ENCODE measurements at places on chromosomes 7 and 10.

- DNase-seq: no peak
Measured at GRCh38 chr10:96275685-96276418, 4.5 kb upstream of the BLNK start.

GRCh38 chr7:621572-622285 is 102.1 kb upstream of the PDGFA start:
- no peak for DNase-seq

- no peak for DNase-seq
Measured at GRCh38 chr7:114939484-114940097, 17.7 kb downstream of the MDFIC start.

GRCh38 chr10:75809003-75809402 is 377.6 kb downstream of the LRMDA start:
- no peak for DNase-seq

DNA sequence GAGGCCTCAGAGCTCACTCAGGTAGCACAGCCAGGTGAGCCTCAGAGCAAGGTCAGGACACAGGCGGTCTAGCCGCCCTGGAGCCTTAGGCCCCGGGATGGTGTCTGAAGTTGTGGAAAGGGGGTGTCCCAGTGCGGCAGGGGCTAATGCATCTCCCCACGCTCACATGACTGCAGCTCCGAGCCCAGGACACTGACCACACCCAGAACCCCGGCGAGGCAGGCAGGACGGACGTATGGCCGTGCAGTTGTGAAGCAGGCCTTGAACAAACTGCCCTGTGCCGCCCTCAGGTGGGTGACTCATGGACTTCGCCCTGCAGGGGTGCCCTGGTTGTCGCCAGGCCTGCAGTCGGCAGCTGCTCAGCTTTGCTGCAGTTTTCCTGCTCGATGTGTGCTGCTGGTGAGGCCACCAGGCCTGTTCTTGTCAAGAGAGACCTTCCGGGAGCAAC is 5.0 kb upstream of the PRKAR1B start:
- DNase-seq: peak; percentile 83

DNA sequence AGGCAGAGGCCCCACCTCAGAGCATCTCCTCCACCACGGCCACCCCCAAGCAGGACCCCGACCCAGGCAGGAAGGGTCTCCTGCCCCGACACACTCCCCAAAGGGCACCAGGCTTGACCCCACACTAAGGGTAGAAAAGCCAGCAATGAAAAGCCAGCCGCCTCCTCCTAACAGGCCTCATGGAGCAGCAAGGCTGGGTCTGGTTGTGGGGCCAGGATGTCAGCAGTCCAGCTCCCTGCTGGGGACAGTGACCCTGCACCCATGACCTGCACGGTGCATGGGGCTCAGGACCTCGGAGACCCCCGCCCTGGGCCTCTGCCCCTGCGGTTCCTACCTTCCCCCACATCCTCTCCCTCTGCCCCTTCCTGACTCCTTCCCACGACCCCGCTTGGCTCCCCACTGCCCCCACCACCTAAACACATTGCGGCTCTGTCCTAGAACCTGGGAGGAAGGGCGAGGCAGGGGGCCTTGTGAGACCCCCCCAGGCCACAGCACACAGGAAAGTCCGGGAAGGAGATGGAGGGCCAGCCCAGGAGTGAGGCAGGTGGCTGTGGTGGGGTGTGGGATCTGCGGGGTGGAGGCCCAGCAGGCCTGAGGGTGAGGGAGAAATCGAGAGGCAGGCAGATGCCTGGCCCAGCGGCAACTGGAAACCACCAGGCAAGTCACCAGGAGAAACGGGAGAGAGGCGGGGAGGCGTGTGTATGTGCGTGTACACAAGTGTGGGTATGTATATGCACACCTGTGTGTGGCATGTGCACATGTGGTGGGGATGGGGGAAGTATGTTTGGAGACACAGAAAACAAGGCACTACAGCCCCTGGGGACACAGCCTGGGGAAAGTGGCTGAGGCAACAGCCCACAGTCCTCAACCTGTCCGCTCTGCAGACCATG is 229.9 kb downstream of the MAD1L1 start:
- no peak for DNase-seq

DNA sequence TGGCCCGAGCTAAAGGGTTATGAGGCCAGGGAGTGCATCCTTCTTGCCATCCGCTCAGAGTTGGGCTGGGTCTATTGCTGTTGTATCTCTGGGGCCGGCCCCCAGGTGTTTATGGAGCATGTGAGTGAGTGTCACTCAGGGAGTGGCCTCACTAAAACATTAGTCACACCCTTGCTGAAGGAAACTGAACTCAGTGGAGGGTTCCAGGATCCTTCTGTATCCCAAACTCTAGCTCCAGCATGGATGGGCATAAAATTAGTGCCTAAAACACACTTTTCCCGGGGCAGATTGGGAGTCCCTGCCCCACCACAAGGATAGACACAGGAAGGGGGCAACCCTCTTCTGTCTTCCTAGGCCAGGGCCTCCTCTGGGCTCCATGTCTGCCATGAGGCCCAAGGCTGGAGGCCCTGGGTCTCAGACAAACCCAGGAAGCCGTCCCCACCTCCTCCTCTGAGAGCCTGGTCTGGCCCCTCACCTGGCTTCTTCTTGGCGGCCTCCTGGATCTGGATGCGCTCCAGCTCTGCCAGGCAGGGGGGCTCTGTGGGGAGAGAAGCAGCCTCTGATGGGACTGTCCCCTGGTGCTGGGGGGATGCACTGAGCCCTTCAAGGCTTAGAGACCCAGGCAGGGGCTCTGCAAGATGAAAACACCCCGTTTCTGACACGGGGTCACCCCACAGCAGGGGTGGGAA is 24.5 kb downstream of the SPOCK2 start:
- no peak for DNase-seq

DNA sequence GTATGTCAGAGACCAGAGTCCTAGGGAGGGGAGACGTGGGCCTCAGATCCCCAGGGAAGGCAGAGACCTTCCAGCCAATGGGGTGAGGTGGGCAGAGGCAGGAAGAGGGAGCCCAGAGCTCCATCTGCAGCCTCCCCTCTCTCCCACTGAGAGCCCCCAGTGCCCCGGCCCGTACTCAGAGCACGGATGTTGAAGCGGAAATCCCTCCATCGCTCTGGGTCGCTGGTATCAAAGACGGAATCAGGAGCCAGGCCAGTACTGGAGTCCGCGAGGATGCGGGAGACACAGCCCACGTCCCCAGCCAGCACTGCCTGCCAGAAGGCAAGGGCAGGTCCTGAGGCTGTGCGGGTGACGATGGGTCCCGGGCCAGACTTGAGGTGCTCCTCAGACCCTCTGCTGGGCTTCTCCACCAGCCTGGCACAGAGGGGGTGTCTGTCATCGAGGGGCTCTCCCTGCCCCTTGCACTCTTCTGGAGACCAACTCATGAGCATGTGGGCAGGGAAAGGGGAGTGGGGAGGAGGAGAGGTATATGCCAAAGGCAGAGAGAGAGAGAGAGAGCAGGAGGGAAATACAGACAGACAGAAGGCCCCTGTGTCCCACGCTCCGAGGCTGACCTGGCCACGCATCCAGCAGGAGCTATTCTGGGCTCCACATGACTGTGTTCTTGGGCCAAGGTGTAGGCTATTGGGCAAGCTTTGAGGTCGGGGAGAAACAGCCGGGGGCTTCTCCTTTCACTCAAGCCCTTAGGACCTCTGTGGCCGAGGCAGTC is at the start of gene ASB10:
Gene ASB10 (minus strand): TSS at position 611 of the 769 bp plus-strand sequence. CDS start 120 bp downstream, at position 491.
- DNase-seq: no peak

DNA sequence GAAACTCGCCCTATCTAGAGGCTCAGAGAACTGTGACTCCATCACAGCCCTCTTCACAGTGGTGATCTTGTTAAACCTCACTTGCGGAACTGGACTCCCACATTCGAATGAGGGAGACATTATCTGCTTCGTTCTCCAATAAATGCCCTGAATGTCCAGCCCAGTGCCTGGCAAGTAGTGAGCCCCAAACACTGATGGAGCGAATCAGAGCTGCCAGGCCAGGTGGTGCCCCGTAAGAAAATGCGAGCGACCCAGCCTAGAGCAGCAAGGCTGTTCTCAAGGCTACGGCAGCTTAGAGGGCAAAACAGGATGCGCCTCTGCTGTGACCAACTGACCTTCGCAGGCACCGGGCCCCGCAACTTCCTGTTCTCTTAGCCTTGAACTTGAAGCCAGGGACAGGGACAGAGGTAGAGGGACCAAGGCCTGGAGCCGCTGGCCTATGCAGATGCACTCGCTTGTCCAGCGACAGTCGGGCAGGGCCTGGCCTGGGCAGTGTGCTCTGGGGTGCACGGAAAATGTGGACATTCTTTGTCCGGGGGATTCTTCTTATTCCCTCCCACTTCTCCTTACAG is 217.6 kb downstream of the TCERG1L start:
- DNase-seq: no peak

GRCh38 chr10:74419491-74419951 is 268.5 kb downstream of the ADK start:
- no peak for DNase-seq

- no peak for DNase-seq
Measured at GRCh38 chr7:53431901-53432300, 396.5 kb downstream of the POM121L12 start.

DNA sequence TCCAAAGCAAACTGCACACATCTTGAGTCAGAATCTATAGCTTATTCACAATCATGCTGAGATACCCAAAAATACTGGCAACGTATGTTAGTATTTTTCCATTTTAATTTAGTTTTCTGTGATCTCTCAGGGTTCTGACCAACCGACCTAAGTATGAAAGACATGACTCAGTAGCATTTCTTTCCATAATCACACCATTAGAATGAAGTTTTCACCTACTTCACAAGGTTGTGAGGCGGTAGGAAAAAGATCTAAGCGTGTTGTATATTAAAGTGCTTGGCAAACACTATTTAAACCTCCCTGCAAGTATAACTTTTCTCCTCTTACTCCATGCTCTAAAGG is 49.1 kb downstream of the PLCE1 start:
- no peak for DNase-seq

DNA sequence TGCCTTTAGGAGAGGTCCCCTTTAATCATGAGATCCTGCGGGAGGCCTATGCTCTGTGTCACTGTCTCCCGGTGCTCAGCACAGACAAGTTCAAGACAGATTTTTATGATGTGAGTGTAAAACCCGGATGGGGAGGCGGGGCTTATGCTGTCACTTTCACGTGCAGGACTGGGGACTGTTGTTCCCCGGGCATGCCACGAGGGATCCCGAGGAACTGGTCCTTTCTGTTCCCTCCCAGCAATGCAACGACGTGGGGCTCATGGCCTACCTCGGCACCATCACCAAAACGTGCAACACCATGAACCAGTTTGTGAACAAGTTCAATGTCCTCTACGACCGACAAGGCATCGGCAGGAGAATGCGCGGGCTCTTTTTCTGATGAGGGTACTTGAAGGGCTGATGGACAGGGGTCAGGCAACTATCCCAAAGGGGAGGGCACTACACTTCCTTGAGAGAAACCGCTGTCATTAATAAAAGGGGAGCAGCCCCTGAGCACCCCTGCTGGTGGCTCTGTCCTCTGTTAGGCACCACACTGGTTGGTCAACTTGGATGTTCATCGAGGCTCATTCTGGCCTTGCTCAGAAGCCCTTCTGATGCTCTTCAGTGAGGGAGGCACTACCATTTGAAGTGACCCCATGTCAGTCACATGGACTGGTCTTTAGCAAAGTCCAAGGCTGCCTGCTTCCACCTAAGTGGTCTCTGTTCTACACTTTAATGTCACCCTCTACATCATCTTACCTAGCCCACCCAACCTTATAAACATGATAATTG is 2.8 kb downstream of the COPS6 start:
- DNase-seq: no peak

DNA sequence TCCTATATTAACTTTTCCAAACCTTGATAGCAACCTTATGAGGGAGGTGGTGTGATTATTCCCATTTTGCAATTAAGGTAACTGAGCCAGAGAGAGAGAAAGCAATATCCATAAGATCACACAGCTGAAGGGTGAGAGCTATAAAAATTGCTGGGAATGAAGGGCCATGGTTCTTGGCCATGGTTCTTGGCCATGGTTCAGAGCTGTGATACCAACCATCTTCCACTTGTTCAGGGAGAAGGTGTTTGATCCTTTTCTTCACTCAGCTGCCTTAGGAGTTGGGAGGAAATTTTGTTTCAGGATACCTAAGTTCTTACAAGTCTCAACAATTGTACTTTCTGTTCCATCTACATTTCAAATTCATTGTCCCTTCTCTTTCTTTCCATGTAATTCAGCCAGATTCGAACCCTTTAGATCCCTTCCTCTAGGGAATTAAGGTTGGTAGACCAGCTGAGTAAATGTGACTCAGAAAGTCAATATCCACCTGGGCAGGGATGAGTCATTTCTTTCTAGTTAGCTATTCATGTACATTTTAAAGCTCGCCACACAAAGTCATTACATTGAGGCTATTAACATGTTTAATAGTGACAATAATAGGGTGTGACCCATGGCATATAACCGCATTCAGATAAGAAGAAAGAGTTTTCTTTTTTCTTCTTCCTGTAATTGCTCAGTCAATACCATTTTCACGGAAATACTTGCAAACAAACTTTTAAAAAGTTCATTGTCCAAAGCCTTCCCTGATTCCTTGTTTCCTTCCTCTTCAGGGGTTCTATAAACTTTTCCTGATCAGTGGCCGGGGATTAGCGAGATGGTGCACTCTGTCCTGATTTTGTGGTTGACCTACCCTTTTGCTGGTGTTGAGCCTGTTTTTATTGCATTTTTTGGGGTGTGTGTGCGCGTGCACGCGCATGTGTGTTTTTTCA is 143.4 kb downstream of the TCF7L2 start:
- DNase-seq: no peak

DNA sequence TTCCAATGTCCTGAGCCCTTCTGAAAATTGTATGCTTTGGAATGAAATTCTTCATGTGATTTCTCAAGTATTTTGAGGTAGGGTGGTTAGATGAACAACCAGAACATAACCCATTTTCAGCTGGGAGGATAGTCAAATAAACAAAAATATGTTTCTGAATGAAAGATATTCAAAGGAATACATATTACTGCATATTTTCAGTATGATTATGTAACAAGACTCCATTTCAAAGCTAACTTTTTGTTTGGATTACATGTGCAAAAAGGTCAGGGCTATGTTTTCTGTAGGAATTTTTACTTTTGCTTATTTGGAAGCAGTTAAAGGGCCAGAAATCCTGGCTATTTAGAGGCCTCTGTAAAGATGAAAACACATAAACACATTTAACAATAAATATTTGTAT is 27.7 kb downstream of the CDK6 start:
- no peak for DNase-seq

DNA sequence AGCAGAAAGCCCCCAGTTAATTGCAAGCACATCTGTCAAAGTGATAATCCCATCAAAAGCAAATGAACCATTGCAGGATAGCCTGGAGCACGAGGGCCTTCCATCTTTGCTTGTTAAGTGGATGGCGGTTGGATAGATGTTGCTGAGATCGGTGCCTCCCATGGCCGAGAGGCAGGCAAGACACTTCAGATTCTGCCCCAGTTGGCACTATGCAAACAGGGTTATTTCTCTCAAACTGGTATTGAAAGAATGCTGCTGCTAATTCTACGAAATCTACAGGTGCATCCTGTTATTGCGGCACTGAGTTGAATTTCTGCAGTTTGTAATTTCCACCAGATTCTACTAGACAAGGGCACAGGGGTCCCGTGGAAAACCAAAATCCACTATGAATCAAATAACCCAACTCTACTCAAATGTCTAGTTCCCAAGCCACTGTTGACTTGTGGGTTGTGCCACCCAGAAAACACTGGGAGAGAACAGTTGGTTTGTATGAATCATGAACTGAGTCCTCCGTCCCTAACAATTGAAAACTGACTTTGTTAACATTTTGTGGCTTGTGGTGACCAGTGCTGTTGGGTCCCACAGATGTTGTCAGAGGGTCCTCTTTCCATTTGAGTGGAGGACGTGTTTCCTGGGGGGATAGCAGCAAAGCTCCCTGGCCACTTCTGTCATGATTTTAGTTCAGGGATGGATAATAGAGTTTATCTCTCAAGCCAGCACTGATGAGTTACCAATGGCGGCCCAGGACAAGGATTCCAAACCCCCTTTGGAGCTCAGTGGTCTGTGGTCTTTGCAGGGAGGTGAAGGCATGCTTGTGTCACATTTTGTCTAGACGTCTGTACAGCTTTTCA is 7.1 kb upstream of the IL2RA start:
- DNase-seq: no peak
